ENCODE measurements at places on chromosomes 4 and X. TPM values are rescaled to one million over a fixed set of nuclear protein-coding genes. Genes with fewer than 3 reads are reported as not detected.

Gene KLHL8
- 9.1 TPM for total RNA-seq

DNA sequence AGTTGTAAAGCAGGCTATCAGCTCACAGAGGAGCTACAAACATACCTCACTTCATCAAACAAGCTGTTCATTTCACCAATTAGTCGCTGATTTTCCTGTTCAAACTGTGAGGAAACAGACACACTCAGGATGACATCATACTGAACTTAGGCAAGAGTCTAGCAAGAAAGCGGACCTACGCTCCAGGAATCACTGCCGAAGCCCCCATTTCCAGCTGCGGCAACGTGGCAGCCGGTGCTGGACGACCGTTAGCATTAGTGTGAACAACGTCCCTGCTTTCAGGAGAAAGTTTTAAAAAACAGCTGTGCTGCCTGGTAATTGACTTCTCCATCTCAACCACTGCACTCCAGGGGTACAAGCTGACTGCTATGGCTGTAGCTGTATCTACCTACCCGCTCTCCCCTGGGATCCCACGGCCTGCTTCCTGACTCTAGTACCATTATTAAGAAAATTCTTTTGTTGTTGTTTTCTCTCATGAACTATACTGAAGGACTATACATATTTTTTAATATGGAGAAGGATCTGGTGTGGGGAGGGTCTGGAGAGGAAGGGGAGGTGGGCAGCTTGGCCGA is 38.3 kb downstream of the NSG1 start:
- no peak for DNase-seq

- DNase-seq = no peak
Measured at GRCh38 chr4:168682898-168683500, 186.1 kb downstream of the PALLD start.

Gene NSG1
- total RNA-seq = 1.2 TPM

DNA sequence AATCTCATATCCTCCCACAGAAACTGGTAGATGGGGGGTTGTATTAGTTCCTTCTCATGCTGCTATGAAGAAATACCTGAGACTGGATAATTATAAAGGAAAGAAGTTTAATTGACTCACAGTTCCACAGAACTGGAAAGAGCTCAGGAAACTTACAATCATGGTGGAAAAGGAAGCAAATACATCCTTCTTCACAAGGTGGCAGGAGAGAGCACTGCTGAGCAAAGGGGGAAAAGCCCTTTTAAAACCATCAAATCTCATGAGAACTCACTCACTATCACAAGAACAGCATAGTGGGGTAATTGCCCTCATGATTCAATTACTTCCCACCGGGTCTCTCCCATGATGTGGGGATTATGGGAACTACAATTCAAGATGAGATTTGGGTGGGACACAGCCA is 250.5 kb upstream of the GPRIN3 start:
- DNase-seq = no peak

DNA sequence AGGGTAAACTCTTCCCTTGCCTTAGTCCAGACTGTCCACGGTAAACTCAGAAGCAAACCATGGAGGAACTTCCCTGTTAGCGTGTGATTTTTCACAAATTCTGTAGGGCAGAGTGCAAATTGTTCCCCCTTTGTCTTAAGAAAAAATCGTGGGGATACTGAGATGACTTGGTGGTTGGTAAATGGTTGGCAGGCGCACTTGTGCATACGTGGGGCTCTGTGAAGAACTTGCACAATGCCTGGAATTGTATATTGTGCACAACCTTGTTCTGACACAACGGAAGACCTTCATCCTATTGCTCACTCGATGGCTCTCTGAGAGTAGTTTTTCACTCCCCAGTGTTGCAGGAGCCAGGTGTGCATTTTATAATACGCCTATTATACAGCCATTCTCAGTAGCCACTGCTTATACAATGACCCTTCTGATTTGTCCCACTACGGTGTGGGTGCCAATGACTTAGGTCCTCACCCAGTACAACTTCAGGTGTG is 150.0 kb downstream of the SPRY1 start:
- DNase-seq = no peak

DNA sequence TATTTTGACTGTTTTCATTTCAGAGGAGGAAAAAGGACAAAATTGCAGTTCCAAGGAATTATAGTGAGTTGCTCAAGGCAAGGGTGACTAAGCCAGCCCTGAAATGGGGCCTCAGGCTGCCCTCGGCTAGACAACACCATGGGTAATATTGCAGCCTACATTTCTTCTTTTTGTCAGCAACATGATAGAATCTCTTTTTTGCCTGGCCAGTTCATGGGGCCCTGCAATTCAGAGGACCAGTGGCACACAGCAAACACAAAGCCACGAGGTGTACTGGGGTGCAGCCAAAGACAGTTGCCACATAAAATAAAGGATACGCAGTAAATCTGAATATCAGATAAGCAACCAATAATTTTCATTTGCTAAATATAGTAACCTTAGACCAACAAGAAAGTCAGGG is 41.8 kb downstream of the RBM47 start:
- no peak for DNase-seq

Gene ANKRD50
- 1.3 TPM for total RNA-seq

- DNase-seq = no peak
Measured at GRCh38 chrX:118455013-118455412, 40.6 kb upstream of the DOCK11 start.

DNA sequence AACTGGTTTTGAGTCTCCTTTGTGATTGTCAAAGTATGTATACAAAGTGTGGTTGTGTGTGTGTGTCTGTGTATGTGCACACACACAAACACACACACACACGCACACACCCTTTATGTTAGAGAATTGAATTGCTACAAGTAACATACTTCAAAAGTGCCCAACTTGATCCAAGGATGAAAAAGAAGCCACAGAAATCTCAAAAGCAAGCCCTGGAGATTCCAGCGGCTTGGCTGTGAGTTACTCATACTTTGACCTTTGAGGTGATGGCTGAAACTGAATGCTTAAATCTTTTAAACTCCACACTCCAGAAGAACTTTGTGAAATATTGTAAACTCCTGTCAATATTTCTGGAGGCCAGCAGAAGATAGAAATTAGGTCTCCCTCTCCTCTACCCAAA is 168.4 kb upstream of the NRK start:
- DNase-seq = no peak

DNA sequence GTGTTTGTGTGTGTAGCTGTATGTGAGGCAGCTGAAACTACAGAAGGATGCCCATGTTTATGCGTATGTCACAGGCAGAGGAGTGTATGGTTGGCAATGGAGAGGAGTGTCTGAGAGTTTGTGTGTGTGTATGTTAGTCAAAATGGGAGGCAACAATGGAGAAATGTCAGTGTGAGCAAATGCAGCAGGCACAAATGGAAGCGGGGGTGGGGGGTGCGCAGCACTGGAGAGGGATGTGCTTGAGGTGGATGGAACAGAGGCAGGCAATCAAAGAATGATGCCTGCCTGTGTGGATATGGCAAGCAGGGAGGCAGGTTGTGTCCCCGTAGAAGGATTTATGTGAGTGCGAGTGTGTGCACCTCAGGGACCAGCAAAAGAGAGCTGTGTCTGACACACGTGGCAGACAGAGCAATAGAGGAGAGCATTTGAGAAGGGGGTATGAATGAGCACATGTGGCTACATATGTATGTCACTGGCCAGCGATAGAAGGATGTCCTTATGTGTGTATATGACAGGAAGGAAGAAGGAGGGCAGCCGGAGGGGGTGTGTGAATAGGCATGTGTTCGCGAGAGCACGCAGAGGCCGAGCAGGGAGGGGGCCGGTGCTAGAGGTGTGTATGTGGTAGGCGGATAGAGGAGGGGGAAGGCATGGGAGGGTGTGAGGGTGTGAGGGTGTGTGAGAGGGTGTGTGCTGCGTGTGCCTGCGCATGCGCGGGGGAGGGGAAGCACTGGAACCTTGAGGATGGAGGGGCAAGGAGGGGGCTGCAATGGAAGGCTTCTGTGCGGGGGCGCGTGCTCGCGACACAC is 1.1 kb downstream of the PJA1 start:
- peak; percentile 78 for DNase-seq

- DNase-seq = no peak
Measured at GRCh38 chr4:10108818-10109783, 7.5 kb downstream of the WDR1 start.

GRCh38 chrX:68304602-68305001 is 128.7 kb downstream of the OPHN1 start:
- DNase-seq = peak; percentile 8

GRCh38 chr4:123120473-123120872 is 198.1 kb upstream of the NUDT6 start:
- no peak for DNase-seq

Gene ARHGAP36
- total RNA-seq = not detected

- DNase-seq = peak; percentile 75
Measured at GRCh38 chr4:71184195-71184781, 154.5 kb upstream of the SLC4A4 start.

DNA sequence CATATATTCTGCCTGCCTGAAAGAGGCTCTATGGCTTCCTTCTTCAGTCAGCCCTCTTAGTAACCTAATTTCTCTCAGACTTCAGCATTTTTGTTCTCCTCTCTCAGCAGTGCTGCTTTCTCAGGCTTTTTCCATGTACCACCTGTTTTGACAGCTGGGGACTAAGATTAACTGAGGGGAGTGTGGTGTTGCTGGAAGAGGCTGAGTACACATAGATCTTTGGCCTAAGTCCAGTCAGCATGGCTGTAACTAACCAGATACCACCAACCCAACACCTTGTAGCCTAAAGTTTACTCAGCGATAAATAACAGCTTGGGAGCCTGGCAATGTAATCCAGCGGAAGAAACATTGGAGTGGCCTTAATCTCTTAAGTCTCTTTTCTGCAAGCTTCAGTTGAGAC is 85.5 kb downstream of the RTL3 start:
- DNase-seq = no peak

DNA sequence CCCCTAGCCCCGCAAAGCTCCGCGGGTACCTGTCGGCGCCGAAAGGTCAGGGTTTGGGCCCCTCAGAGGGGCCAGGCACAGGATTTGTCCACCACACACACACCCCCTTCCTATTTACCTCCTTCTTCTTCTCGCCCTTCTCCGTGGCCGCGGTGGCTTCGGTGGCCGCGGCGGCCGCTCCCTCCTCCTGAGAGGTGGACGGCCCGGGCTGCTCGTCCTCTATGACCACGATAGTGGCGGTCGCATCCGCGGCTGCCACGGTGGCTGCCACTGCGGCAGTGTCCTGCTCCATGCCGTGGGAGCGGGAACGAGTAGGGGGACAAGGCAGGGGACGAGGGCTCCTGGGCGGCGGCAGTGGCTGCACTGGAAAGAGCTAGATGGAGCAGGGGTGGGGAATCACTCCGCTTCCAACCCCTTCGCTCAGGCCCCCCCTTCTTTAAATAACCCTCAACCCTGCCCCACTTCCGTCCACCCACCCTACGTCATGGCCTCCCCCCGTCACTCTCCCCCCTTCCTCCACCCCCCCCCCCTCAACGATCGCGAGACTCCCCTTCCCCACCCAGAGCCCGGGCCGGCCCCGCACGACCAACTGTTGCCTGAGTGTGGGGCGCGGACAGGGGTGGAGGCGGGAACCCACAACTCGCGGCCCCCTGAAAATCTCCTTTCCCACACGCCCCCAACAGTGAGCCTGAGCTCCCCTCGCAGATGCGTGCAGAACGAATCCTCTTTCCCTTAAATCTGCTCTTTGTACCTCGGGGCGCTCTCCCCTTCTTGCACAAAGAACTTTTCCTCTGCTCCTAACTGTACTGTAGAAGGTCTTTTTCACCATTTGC is at the start of gene SMARCA1:
TSS of gene SMARCA1 (minus strand) at position 412 of the 833 bp plus-strand sequence. CDS start at position 292, 120 bp downstream.
- DNase-seq = no peak

Gene MAGEA9B
- total RNA-seq = not detected

DNA sequence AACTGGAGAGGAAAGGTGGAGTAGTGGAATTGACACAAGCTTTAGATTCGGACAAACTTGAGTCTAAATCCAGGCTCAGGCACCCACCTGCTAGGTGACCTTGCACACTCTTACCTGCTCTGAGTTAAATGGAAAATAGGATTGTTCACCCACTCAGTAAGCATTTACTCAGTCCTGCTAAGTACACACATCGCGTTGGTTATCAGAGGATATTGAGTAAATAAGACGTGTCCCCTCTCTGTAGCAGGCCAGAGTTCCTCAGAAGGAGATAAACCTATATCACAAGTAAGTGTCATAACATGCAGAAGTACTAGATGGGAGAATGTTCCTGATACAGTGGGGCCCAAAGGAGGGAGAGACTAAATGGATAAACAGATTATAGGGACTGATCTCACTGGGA is 117.7 kb downstream of the SMIM20 start:
- DNase-seq = no peak

- no peak for DNase-seq
Measured at GRCh38 chrX:123267220-123267619, 83.1 kb downstream of the GRIA3 start.

- no peak for DNase-seq
Measured at GRCh38 chr4:8097721-8098345, 60.8 kb downstream of the ABLIM2 start.

GRCh38 chr4:74402692-74403456 is 37.9 kb downstream of the EREG start:
- no peak for DNase-seq

- DNase-seq = no peak
Measured at GRCh38 chr4:30616942-30617646, 103.1 kb upstream of the PCDH7 start.

GRCh38 chr4:12260453-12260852 is 831.8 kb upstream of the HS3ST1 start:
- DNase-seq = no peak

Gene GUCY1B1
- 2.1 TPM for total RNA-seq

GRCh38 chrX:40374486-40374885 is 206.3 kb upstream of the ATP6AP2 start:
- DNase-seq = no peak

- DNase-seq = no peak
Measured at GRCh38 chrX:40064055-40064597, 33.6 kb downstream of the BCOR start.

DNA sequence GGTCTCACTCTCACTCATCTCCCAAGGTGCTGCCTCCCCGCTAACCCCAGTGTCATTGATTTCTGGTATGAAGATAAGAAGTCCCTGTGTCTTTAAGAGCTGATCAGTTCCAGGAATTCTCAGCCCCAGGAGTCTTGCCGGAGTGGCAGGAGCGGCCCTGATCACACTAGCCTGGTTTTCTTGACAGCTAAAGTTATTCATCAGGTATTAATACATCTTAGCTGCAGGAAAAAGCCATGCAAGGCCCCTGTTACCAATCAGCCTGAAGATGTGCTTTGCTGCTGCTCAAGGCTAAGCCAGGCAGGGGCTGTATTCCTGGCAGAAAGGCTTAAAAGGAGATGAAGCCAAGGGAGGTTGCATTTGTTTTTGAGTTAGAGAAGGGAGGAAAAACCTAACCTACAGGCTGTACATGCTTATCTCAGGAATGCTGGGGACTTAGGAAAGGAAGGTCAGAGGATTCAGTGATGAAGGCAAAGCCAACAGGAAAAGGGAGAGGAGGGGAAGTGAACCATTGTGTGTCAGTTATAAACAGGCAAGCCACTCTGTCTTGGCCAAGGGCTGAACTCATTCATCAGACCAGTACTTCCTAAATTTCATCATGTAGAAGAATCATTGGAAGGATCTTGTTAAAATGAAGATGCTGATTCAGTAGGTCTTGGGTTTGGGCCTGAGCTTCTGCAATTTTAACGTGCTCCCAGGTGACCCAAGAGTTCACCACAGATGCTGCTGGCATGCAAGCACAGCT is 8.6 kb downstream of the SRPX start:
- no peak for DNase-seq

- DNase-seq = no peak
Measured at GRCh38 chr4:123110147-123110546, 187.8 kb upstream of the NUDT6 start.

Measured in natural killer cell (primary cell).